Smooth muscle cell of the brain vasculature (primary cell): ENCODE measurements at places on chromosomes 12 and 14.
A peak's percentile ranks its signal among the peaks of the same experiment; 100 is the strongest.

DNA sequence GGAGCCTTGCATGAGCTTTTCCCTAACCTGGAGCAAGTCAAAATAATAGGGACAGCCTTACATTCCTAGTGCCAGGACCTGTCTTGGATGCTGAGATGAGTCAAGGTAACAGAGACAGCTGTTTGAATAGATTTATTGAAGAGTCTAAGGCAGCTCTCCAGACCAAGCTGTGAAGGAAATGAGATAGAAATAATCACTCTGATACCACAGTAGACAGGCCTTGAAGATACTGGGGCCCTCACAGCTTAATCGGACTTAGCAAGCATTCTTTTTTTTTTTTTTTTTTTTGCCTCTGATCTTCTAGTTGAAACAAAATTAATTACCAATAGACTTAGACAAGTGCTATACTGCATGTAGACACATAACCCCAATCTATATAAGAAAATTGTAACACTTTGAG is 3.1 kb upstream of the RNASE9 start:
- DNase-seq: no peak

- no peak for DNase-seq
Observed at GRCh38 chr14:81449576-81449975, 49.5 kb upstream of the STON2 start.

DNA sequence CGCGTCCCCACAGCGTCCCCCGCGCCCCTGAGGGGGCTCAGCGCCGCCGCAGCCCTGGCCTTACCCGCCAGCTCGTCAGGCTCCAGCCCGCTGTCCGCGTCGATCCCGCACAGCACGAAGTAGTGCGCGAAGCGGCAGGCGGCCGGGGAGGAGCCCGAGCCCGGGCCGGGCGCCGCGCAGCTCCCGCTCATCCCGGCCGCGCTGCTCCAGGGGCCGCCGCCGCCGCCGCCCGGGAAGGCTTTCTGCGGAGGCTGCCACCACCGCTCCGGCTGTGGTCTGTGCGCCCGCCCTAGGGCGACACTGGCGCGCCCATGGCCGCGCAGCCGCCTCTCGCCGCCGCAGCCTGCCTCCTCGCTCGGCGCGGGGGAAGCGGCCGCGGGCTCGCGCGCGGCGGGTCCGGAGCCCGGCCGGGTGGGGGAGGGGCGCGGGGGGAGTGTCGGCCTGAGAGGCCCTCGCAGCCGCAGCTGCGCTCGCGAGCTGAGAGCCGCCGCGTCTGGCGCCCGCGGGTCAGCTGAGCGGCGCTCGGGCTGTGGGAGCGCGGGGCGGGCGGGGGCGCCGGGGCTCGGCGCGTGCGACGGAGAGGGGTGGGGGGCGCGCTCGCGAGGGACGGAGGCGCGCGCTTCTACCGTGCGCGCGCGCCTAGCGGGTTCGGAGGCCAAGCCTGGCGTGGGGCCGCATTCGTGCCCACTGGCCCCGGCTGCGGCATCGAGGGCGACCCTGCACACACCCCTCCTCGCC is at the start of gene DENND5B:
Gene DENND5B (minus strand): TSS at position 495 of the 738 bp plus-strand sequence. CDS start 304 bp downstream, at position 191.
- no peak for DNase-seq

DNA sequence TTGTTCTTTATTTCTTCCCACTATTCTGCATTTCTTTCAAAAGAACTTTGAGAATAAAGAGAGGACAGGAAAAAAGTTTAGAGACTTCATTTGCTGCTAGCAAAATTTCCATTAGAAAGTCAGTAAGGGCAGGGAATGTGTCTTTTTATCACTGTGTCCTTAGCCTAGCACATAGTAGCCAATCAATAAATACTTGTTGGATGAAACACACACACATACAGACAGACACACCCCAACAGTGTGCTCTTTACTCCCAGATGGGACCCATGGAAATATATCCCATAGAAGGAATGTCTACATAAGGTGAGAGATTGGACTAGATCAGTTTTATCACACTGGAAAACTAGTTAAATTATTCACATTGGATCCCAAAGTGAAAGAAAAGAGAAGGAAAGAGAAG is 21.1 kb upstream of the ARID2 start:
- no peak for DNase-seq

- peak; percentile 35 for DNase-seq
Observed at GRCh38 chr12:88185988-88186387, 43.9 kb downstream of the TMTC3 start.

DNA sequence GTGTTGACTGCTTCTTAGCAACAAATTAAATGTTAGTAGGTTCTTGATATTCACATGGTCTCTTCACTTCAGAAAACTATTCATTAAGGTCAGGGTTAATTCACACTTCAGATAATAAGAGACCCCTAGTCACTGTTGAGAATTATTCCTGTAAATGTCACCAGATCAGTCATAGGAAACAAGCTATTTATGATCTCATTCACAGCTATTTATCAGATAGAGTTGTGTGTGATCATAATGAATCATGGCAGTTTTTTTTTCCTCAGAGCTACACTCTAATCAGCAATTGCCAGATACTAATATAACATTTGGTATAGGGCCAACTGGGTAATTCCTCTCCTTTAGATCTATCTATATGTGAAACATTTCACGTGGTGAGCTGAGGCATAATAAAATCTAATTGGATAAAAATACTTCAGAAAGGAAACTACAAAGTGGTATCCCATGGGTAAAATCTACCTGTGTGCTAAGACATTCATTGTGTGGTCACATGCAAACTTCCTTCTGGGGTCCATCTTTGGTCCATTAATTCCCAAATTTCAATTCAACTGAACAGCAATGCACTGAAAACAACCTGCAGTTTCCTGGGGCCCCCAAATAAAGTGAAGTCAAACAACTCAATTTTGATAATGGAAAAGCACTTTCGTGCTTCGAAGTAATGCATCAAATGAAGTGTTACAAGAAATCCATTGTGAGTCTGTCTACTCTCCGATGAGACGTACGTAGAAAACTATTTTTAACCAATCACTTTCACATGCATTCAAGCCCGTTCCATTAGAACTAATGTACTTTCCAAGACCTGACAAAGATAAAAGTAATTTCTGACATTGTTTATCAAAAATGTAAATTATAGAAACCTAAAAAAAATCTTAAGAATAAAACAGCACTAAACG is 197.0 kb downstream of the ACSS3 start:
- no peak for DNase-seq

DNA sequence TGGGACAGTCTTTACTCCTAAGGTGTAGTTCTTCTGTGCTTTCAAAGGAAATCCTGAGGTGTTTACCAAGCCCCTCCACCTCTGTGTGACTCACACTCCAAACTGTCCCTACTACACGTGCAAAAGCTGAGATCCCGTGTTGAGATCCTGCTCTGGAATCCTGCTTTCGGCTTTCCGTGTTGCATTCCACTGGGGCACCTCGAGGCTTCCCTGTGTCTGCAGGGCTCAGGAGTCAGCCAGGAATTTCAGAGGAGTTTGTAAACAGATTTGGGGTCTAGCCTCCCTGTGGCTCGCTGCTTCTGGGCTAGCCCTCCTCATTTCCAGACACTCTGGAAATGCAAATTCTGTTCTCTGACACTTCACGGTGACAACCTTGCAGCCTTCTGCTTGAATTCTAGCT is 48.4 kb downstream of the CACNA2D4 start:
- DNase-seq: no peak

GRCh38 chr14:105860615-105861580 is 334.5 kb downstream of the TMEM121 start:
- no peak for DNase-seq

- no peak for DNase-seq
Observed at GRCh38 chr12:120376934-120377572, 8.1 kb upstream of the MSI1 start.

GRCh38 chr14:103194256-103195045 is 71.2 kb downstream of the TNFAIP2 start:
- no peak for DNase-seq

GRCh38 chr12:132367071-132367851 is 37.9 kb upstream of the GALNT9 start:
- DNase-seq: no peak

GRCh38 chr14:28785096-28785952 is 18.7 kb downstream of the FOXG1 start:
- no peak for DNase-seq

DNA sequence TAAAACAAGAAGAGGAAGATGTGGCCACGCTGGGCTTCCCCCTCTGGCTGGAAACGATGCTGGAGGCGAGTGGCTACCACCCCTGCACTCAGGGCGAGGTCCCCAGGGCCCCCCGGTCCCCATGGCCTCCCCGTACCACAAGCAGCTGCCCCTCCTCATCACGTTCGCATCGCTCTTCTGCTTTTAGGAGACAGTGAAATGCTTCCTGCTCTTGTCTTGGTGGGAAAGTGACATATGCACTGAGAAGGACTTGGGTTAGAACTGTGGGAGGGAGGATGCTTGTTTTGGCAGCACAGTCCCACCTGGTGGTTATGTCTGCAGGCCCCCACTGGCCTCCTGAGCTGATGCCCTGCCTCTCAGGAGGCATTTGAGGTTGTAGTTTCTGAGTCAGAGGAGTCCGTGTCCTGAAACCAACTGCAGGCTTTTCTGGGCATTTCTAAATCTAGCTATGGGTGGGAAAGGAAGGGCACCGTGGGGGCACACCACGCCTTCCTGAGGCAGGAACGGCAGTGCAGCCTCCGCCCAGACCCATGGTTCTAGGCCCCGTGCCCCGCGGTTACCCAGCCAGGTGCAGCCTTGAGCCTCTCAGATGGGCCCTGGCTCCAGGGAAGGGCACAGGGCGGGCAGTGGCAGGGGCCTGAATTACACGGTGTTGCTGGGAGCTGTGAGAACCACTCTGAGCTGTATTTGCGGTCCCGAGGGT is 139.3 kb downstream of the ADGRD1 start:
- no peak for DNase-seq

GRCh38 chr14:95477411-95478269 is 38.8 kb downstream of the SYNE3 start:
- no peak for DNase-seq

GRCh38 chr14:51145246-51145645 is 50.3 kb upstream of the TRIM9 start:
- no peak for DNase-seq

- no peak for DNase-seq
Observed at GRCh38 chr14:77485901-77486678, 12.5 kb downstream of the ISM2 start.

- no peak for DNase-seq
Observed at GRCh38 chr12:6328045-6328779, 13.7 kb downstream of the TNFRSF1A start.

DNA sequence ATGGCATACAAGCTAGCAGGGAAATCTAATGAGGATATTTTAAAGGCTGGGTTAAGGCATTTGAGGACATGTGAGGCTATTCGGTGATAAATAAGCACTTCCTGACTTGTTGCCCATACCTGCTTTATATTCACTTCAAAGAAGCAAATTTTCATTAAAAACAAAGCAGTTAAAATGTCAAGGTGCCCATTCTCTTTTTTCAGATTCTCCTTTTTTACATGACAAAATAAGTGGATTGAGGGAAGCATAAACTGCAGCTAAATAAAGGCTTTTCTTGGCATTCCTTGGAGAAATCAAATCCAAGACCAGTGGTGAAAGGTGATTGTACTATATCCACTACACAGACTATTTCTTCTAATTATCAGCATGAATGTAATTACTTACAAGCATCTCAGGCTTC is 166.9 kb downstream of the PTCSC3 start:
- no peak for DNase-seq

- DNase-seq: no peak
Observed at GRCh38 chr12:18926188-18926587, 188.3 kb downstream of the CAPZA3 start.

GRCh38 chr14:68794130-68794850 is 1.4 kb upstream of the ZFP36L1 start:
- no peak for DNase-seq

GRCh38 chr14:64815257-64815656 is 64.5 kb downstream of the SPTB start:
- no peak for DNase-seq

- DNase-seq: no peak
Observed at GRCh38 chr12:33330940-33331339, 108.7 kb downstream of the SYT10 start.

- DNase-seq: no peak
Observed at GRCh38 chr14:104081261-104081835, 4.2 kb upstream of the ASPG start.

GRCh38 chr12:94169495-94169894 is 21.1 kb downstream of the PLXNC1 start:
- no peak for DNase-seq

DNA sequence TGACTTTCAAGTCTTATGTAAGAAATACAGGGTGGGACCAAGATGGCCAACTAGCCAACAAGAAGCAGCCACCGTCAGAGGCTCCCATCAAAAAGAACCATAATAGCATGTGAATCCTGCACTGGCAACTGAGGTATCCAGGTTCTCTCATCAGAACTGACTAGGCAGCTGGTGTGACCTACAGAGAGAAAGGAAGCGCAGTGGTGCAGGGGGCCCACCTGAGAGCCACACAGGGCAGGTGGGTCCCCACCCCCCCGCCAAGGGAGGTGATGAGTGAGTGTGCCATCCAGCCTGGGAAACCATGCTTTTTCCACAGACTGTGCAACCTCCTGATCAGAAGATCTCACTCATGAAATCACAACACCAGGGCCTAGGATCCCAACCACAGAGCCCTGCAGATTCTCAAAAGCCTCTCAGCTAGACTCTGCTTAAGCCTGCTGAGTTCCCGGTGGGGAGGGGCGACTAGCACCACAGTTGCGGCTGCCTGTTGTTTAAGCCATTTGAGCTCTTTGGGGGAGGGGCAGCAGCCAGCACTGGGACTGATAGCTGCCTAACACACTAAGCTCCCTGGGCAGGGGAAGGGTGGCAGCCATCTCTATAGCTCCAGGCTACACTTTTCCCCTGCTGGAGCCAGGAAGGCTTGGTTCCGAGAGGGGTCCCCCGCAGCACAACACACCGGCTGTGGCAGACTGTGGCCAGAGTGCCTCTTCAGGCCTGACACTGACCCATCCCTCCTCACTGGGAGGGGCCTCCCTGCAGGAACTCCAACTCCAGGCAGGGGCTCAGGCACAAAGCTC is 75.3 kb downstream of the GARIN6 start:
- DNase-seq: no peak

- no peak for DNase-seq
Observed at GRCh38 chr14:22383515-22384166, 205.4 kb downstream of the DAD1 start.

DNA sequence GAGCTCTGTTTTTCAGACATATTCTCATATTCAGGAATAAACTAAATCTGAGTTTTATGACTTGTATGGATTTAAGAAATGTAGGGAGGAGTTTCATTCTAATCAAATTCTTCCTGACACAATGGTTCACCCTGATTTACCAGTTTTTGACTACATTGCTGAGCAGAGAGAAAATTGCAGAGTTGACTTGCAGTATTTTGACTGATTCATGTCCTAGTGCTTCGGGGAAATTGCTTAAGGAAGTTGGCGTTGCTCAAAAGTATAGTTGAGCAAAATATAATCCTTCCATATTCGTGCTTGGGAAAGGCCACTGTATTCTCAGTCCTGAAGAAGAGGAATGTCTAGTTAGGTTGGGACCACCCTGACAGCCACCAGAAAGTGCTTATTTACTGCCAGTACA is 1.3 kb upstream of the TWF1 start:
- DNase-seq: no peak
